ENCODE measurements at places on chromosomes 16 and 17. TPM values are rescaled to one million over a fixed set of nuclear protein-coding genes. Genes with fewer than 3 reads are reported as not detected.

P2RX5 gene
- 37.9 TPM for total RNA-seq

CES5A gene
- total RNA-seq: not detected

ANKS4B gene
- total RNA-seq: not detected

HBQ1 gene
- total RNA-seq: not detected

DNA sequence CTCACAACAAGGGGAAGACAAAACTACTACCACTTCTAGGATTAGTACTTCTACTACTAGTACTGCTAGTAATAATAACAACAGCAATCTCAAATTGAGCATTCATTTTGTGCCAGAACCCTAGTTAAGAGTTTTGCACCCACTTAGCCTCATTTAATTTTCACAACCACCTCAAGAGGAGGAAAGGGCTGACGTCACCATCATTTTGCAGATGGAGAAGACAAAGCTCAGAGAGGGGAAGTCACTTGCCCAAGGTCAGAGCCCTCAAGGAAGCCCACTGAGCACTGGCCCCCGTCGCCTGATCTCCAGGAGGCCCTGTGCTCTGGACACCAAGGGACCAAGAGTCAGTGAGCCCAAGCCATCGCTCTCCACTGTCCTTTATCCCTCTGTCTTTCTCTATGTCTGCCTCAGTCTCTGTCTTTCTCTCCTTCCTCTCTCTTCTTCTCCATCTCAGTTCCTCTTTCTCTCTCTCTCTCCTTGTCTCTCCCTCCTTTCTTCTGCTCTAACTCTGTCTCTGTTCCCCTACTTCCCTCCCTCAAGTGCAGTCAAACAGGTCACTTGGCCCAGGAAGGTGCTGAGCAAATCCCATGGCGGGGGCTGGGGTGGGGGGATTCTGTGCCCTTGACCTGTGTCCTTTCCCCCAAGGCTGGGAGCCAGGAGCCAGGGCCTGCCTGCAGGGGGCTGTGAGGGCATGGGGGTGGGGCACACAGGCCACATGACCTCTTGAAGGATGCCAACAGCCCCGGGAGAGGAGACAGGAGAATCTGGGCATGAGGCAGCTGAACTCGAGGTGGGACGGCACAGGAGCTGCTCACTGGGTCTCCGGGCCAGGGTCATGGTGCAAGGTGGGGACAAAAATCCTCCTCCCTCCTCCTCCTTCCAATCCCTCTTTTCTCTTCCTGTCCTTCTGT, 11.2 kb upstream of the NGFR start:
- DNase-seq: no peak

GRCh38 chr16:70440009-70440692, 1.3 kb upstream of the ST3GAL2 start:
- no peak for DNase-seq
